Mucosa of gallbladder (tissue), 1 donor: ENCODE measurements at places on chromosomes 3 and 15. TPM values are rescaled to one million over a fixed set of nuclear protein-coding genes. Genes with fewer than 3 reads are reported as not detected.

NPAP1 gene
- 0.17 TPM for total RNA-seq

CYP19A1 gene
- total RNA-seq = 0.46 TPM

TM6SF1 gene
- 7.2 TPM for total RNA-seq

SLC15A2 gene
- 18.8 TPM for total RNA-seq

ITIH1 gene
- 4.8 TPM for total RNA-seq

GOLGA8H gene
- 0.46 TPM for total RNA-seq

OTOL1 gene
- total RNA-seq = not detected

FOXL2 gene
- 0.14 TPM for total RNA-seq

TM4SF4 gene
- total RNA-seq = 6,086 TPM

KLHDC8B gene
- total RNA-seq = 35.1 TPM

ILDR1 gene
- 19.9 TPM for total RNA-seq

CSPG5 gene
- 0.58 TPM for total RNA-seq

TRPM1 gene
- total RNA-seq = not detected

ZFAND6 gene
- 64.5 TPM for total RNA-seq

COLQ gene
- total RNA-seq = 2.9 TPM

BCHE gene
- total RNA-seq = 4.0 TPM
